ENCODE measurements at places on chromosomes 7 and 10.

- DNase-seq = no peak
These were observed 244.9 kb downstream of the ARHGAP12 start for GRCh38 chr10:31683682-31684081.

DNA sequence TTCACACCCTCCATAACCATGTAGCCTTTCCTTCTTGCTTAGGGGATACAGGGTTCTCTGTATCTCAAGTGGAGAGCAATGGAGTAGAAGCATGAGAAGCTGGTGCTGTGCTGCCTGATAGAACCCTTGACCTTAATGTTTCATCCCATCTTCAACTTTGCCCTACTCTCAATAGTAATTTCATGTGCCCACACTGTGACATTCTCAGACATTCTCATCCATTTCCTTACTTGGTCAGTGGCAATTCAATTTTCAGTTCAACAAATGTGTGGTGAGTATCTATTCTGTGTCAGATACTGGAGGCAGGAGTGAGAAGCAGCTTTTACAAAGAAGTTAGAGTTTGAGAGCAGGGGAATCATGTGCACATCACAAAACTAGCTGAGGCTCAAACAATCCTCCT, 16.1 kb downstream of the STRIP2 start:
- DNase-seq = no peak

GRCh38 chr7:81604075-81604807, 165.6 kb downstream of the HGF start:
- DNase-seq = no peak

DNA sequence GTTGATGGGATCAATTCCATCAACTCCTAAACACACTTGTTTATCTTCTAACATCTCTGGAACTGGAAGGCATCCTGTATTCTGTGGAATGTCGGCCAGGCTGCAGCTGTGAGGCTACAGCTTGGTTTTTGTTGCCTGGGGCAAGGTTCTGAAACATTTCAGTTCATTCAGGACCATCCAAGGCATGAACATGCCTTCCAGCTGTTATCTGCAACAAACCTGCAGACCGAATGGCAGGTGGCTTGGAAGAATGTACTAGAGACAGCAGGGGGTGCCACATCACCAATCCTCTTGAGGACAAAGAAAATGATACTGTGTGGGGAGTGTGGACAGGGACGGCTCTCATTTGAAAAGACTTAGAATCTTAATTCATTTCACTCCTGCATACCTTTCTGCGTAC, 12.4 kb downstream of the PAPOLB start:
- DNase-seq = no peak

DNA sequence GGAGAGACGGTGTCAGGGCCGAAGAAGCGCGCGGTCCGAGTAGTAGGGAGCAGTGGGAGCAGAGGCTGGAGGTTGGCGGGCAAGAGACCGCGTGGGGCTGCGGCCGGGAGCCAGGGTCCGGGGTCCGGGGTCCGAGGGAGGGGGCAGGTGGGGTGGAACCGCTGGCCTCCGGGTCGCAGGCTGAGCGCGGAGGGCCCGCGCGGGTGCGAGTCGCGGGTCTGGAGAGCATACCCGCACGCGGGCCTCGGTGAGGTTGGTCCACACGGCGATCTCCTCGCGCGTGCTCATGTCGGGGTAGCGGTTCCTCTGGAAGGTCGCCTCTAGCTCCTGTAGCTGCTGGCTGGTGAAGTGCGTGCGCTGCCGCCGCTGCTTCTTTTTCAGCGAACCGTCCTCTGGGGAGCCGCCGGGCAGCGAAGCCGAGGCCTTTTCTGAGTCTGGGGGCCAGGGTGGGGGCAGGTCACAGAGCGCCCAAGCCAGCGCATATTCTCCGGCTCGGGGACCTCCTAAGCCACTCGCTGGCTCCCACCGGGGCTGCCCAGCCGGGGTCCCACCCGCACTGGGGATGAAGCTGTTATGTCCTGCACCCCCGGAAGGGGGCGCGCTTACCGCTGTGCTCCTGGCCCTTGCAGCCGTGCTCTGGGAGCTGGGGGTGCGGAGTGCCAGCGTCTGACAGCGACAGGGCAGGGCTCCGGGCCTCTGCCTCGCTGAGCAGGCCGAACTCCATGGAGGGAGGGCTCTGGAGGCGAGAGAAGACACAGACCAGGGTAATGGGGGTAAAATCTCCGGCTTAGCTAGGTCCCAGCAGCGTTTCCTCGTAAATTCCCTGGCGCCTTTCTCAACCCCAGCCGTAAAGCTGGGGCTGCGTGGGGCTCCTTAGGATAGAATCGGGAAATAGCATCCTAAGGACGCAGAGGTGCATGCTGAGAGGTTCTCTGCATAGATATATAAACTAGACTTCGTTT, 5.5 kb downstream of the ELOVL3 start:
- DNase-seq = no peak

GRCh38 chr7:151599401-151600227, 79.9 kb upstream of the RHEB start:
- DNase-seq = no peak

- no peak for DNase-seq
These were observed 17.2 kb downstream of the INHBA start for GRCh38 chr7:41685684-41686083.

GRCh38 chr7:66307591-66308215, 102.6 kb downstream of the TPST1 start:
- no peak for DNase-seq

- no peak for DNase-seq
These were observed 3.6 kb upstream of the JAKMIP3 start for GRCh38 chr10:132062116-132062515.

DNA sequence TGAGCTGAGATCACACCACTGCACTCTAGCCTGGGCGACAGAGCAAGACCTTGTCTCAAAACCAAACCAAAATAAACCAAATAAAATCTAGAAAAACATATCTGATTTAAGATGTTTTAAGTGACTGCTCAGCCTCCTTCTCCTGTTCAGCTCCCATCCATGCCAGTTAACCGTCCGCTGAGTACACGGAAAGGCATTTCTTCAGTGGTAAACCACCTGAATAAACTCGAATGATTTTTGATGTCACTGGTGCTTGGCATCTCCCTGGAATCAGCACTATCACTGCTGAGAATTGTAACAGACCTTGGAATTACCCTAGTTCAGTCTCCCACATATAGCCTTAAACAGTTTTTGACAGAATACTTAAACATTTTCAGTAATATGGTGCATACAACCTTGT, 24.1 kb upstream of the NRCAM start:
- DNase-seq = no peak

DNA sequence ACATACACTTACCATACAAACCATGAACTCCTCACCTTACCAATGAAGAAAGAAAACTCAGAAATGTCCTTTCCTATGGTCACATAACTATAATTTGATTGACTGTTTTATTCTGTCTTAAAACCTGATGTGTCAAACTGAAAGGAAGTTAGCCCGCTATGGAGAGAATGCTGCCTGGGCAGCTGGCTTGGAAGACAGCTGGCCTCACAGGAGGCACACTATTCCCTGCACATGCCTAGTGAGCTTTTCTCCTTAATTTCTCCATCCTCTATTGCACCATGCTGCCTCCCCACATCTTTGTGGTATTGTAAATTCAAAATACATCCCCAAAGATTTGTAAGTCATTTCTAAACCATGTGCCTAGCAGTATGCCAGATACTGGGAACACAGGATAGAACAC, 163.3 kb downstream of the STK31 start:
- no peak for DNase-seq

DNA sequence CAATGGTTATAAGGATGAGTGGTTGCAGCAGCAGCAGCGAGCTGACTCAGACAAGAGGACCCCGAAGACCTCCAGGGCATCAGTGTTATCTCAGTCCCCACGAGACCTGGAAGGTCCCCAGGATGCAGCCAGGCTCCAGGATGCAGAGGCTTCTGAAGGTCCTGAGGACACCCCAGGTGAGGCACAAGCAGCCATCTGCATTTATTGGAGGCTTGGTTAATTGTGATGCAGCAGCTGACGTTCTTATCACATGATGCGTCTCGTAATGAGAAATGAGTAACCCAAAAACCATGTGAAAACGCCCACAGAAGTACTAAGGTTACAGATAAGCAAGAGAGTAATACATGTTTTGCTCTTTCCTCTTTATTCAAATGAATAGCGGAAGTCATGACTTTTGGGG, 17.4 kb downstream of the C7orf57 start:
- no peak for DNase-seq

DNA sequence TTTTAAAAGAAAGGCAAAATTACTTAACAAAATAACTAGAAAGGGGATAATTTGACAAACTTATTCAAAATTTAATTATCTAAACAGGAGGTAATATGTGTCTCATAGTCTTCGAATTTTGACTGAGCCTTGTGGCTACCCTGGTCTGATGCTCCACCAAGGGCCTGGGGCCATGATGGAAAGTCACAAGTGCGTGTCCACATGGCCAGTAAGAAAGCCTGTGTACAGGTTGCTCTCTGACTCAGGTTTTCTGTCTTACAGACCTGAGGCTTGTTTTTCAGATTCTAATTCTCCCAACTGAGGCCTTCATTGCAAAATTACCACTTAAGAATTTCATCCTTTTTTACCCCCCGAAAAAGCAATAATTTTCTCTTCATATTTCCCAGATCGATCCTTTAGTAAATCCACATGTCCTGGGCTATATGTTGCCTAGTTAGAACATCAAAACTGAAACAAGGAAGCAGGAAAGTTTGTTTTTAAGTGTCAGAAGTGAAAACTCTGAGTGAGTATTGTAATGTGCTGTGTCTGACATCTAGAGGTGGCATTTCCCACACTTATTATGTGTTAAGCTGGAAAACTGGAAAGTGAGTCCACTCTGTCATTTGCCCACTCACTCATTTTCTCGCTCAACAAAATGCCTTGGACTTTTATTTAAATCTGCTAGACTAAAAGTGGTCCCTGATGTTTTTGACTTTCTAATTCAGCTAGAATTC, 10.0 kb downstream of the CYP3A43 start:
- DNase-seq = no peak

DNA sequence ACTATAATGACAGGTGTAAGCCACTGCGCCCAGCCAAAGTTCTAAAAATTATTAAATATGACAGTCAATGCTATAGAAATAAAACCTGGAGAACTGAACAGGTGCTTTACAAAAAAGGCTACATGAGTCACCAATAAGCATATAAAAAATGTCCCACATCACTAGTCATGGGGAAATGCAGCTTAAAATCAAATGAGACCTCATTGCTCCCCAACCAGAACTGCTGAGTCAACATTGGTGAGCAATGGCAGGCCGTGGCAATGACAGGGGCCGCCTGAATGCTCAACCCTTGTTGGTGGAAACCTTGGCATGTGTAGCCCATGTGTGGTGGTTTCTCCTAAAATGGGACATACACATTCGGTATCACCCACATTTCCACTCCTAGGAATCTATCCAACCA, 352.3 kb upstream of the KLF6 start:
- DNase-seq = no peak

- DNase-seq = no peak
These were observed 81.3 kb downstream of the SEMA3A start for GRCh38 chr7:84113286-84113685.

GRCh38 chr7:126715076-126715475, 537.7 kb downstream of the GRM8 start:
- no peak for DNase-seq

DNA sequence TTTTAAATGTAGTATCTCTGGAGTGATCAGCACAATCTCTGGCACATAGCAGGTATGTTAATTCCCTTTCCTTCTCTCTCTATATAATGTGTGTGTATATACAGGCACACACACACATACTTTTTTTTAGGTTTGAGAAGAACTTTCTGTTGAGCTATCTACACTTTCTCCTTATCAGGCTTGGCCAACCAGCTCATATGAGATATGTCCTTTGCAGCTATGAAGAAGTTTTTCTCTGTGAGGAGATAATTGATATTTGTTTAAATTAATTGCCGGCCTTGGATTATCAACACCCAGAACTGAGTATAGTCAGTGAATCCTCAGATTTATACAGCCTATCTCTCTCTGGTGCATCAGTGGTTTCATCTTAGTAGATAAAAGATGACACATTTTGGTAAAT, 2.3 kb upstream of the MCU start:
- DNase-seq = no peak

- DNase-seq = no peak
These were observed 148.4 kb downstream of the TEX36 start for GRCh38 chr10:125534515-125534914.

- no peak for DNase-seq
These were observed 392.4 kb downstream of the PLXNA4 start for GRCh38 chr7:132183781-132184380.

- DNase-seq = no peak
These were observed 54.1 kb downstream of the JAZF1 start for GRCh38 chr7:28126410-28127041.

DNA sequence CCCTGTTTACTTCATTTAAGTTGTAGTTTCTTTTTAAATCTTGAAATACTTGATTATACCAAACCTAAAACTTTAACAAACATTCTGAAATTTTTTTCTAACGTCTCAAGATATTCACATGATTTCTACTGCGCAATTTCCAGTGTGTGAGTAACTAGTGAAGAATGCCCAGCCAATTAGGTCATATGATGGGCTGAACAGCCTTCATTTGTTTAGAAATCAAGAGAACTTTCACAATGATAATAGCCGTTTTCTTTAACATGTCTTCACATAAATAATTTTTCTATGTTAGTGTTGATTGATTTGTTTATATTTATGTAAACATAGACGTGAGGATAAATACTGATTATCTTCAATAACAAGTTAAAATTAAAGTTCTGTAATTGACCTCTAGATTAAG, 21.8 kb downstream of the STAM start:
- no peak for DNase-seq

- no peak for DNase-seq
These were observed 95.2 kb downstream of the PDGFA start for GRCh38 chr7:424301-424935.

DNA sequence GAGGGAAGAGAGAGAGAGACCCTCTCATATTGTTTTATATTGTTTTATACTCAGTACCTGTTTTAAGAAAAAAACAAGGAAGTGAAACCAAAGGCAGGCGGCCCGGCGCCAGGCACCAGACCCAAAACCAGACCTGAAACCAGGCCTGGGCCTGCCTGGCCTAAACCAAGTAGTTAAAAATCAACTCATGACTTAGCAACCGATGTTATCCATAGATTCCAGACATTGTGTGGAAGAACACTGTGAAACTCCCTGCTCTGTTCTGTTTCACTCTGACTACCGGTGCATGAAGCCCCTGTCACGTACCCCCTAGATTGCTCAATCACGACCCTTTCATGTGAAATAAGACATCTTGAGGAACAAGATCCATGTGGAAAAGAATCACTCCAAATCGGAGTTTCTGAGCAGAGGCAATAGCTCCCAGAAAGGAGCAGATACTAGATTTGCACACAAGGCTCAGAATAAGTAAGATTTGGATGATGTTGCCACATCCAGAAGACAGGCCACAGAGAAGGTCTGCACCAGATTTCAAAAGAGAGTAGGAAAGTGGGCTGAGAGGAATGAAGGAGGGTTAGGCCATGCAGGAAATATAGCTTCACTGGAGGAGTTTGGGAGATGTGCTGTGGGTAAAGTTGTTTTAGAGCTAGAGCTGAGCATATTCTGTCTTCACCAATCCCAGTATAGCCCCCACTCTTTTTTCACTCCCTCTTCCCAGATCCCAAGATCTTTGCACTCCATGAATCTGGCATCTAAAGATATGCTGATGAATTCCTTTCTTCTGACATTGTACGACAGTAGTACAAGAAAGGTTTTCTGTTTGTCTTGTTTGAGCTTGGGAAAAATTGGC, 8.8 kb upstream of the ZNF248 start:
- DNase-seq = no peak

- DNase-seq = no peak
These were observed 109.3 kb downstream of the SORBS1 start for GRCh38 chr10:95451568-95452524.

Measured in stimulated activated CD8-positive, alpha-beta memory T cell treated with anti-CD3 and anti-CD28 coated beads, Interleukin-4, amount 100 ng/mL, for 1 hour (primary cell).